ENCODE measurements at places on chromosomes 3 and 15.

GRCh38 chr3:64860536-64860870, 172.7 kb upstream of the ADAMTS9 start:
- no peak for DNase-seq

DNA sequence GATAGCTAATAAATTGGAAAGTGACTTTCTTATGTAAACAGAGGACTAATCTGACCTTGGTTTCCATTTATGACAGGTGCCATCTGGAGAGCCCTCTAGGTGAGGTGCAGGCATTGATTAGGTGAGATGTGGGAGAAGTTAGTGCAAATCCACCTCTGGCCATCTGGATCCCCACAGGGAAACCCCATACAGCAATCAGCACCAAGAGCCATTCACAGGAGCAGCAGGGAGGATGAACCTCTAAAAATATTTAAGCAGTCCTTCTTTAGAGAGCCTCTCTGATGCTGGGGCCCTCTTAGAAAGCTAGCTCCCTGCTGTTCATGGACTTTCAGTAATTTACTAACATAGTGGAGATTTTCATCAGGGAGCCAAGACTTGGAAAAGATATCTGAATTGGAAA, 69.3 kb downstream of the CLSTN2 start:
- DNase-seq = no peak

- DNase-seq = no peak
Observed at GRCh38 chr15:64333986-64334929, 21.7 kb downstream of the CSNK1G1 start.

GRCh38 chr3:15659254-15659975, 57.9 kb downstream of the BTD start:
- DNase-seq = no peak

DNA sequence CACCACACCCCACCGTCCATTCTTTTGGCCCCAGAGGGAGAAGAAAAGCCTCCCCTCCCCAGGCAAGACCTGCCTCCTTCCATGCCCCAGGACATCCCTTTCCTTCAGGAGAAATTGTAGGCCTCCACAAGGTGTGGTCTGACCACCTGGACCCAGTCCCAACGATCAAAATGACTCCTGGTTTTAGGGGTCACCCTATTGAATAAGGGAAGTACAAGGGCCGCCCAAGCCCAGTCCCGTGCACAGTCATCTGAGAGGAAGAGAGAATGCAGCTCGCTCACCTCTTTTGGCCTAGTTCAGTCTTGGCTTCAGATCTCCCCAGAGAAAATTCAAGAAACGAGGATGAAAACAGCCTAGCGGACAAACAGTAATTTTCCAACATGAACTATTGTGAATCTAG, 249.1 kb downstream of the UACA start:
- no peak for DNase-seq

- no peak for DNase-seq
Observed at GRCh38 chr3:99965077-99965476, 147.4 kb downstream of the CMSS1 start.
